ENCODE measurements at places on chromosomes 4 and X.
A peak's percentile ranks its signal among the peaks of the same experiment; 100 is the strongest.

GRCh38 chrX:52353838-52354237, 15.0 kb upstream of the XAGE2 start:
- peak; percentile 42 for DNase-seq

DNA sequence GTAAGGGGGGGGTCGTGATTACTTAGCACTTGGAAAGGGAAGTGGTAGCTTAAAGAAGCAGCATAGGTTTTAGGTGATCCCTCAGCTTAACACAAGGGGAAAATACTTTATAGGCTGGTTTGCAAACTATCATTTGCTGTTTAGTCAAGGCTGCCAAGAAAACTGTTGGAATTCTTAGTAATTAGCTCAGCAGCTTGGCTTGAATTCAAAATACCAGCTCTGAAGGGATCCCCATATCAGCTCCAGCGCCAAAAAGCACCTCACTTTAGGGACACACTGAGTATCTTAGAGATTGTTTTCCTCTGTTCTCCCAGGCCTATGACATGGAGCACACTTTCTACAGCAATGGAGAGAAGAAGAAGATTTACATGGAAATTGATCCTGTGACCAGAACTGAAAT, 8.8 kb downstream of the TNMD start:
- peak; percentile 5 for DNase-seq

- DNase-seq: no peak
These were observed 2.1 kb upstream of the CYSLTR1 start for GRCh38 chrX:78329486-78329885.

- DNase-seq: peak; percentile 3
These were observed 340.9 kb upstream of the CTSO start for GRCh38 chr4:156294577-156294976.

DNA sequence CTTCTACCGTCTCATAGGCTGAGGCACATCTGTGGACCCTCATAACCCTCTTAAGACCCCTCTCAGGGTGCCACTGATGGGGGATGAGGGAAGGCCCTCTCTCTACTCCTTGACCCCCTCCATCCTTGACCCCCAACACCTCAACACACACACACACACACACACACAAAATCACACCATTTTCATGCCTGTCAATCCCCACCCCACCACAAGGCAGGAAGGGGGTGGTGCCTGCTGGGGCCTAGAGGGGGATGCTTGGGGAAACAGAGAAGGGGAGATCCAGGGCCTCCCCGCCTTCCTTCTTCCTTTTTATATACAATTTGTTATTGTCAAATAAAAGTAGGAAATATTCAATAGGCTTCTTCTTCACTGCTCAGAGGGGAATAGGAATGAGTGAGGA, 1.2 kb upstream of the EBP start:
- DNase-seq: no peak

DNA sequence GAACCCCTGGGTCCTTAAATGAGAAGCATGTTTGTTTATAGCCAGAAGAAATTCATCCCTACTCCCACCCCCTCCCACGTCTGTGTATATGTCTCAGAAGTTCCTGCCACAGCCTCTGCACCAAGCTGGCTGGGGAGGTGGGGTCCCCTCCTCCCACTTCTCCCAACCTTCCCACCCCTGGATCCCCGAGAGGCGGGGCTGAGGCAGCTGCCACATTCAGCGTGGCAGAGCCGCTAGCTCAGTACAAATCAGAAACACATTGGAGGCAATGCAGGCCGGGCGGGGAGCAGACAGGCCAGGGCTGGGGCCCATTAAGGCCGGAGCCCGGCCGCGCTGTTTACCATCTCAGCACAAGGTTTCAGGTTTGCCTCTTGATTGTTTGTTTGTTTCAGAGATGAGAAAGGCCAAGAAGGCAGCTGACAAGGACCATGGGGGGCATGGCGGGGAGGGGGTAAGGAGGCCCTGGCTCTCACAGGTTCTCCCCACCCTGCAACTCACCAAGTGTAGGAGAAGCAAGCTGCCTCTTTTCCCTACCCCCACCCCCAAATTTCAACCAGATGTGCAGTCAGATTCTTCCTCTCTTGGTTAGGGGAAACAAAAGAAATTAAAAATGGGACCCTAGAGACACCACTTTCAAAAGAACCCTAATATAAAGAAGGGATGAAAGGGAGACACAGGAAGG, 22.3 kb downstream of the PJA1 start:
- DNase-seq: no peak

DNA sequence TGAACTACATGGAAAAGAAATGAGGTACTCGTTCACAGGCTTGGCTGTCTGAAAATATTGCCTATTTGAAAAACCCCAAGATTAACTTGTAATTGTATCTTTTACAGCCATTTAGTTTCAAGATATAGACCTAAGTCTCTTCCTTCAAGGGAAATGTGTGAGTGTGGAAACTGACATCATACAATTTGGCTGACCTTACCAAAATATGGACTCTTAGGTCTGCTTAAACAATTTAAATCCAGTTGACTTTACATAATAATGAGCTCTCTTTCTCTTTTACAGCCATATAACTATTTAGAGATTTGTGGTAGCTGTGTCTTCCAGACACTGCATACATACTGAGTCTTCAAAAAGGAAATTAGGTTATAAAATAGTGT, 186.9 kb downstream of the NR3C2 start:
- DNase-seq: no peak

DNA sequence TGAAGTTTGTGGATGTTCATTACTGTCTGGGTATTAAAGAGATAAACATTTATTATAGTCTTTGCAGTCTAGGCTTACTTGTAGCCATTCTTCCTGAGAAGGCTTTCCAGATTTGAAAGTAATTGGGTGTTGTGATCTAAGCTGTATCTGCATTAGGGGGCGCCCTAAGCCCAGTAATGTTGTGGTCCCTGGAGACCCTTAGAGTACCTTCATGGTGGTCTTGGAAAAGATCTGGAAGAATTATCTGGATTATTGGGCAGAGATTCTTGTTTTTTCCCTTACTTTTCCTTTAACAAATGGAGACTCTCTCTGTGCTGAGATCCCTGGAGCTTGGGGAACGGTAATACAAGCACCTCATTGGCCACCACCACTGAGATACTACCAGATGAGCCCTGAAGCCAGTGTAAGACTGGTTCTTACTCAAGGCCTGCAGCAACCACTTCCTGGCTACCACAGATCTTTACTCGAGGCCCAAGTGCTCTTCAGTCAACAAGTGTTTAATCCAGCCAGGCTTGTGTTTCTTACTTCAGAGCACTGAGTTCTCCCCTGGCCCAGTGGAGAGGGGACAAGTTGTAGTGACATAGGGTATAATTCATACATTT, 63.1 kb downstream of the RTL3 start:
- peak; percentile 0 for DNase-seq

DNA sequence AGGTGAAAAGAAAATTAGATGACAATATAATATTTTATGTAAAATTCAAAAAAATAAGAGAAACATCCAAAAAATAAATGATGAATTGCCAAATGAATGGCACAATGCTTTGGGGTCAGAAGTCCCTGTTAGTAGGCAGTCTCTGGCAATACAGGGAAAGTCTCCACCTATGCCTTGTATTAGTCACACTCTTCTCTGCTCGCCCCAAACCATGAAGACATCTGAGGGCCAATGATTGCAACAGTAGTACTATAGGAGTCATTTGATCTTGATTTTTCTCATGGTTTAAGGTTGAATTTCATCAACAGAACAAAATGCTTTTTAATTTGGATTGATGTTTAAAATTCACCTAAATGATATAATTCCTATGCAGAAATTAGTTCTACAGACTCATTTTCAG, 3.9 kb upstream of the PRSS12 start:
- no peak for DNase-seq

- no peak for DNase-seq
These were observed 150.3 kb downstream of the FGF16 start for GRCh38 chrX:77597511-77597910.

Measured in erythroblast (primary cell).